ENCODE measurements at places on chromosomes 5 and 9.

DNA sequence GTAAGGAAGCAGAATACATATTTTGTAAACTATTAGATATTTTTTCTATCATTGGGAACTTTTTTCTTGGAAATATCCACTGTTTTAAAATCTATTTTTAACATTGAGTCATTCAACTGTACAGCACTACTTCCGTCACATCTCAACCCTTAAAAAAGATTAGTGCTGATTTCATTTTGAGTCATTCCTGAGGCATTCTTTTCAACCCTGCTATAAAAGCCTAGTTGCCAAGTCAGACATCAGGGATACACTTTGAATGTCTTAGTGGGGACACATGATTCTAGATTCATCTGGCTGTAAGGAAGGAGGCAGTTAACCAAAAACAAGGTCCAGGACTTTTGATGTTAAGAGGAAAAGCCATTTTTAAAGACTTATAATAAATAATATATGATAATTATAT is 160.9 kb downstream of the GIN1 start:
- DNase-seq, result no peak

GRCh38 chr5:2783223-2783622 is 31.7 kb upstream of the IRX2 start:
- no peak for DNase-seq

- no peak for DNase-seq
Measured at GRCh38 chr9:105647595-105648349, 14.5 kb upstream of the TAL2 start.

- DNase-seq, result no peak
Measured at GRCh38 chr5:120254385-120254784, 209.7 kb upstream of the PRR16 start.

GRCh38 chr5:9956725-9957124 is 293.0 kb downstream of the ATPSCKMT start:
- no peak for DNase-seq

DNA sequence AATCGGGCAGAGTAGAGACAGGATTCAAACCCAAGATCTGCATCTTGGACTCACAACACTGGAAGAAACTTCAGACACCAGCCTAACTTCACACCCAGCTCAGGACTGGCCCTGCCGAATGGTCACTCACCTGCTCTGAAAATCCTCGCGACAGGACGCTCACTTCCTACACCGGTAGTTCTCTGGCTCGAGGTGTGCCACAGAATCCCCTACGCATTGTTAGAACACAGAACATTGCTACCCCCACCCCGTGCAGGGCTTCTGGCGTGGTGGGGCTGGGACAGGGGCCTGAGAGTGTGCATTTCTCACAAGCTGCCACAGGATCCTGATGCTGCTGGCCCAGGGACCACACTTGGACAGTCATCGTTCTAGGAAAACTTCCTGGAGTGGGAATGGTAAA is 12.1 kb downstream of the KCNMB1 start:
- DNase-seq, result no peak

- DNase-seq, result no peak
Measured at GRCh38 chr9:37262410-37262809, 142.0 kb downstream of the ZCCHC7 start.

DNA sequence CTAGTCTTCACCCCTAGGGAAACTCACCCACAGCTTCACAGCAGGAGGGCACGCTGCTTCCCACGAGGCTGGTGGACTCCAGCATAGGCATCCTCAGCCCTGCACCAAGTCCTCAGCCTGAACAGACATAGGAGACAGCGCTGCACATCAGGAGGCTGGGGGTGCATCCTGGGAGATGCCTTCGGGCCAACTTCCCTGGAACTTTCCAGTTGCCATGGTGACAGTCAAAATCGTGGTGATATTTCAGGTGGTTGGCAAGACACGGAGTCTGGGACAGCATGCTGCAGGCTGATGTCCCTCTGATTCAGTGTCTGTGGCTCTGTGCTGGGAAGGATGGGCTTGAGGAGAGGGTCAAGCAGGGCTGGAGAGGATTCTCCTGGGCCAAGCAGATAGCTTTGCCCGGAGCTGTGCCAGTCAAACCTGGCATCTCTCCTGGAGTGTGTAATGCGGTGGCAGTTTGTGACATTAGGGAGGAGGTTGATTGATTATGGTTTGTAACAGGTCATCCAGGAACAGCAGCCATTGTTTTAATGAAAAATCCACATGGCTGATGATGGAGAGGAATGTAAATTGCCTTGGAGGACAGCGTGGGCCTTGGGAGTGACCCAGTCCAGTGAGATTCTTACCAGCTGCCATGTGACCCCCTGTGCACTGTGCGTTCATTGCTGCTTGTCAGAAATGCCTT is 35.6 kb upstream of the SEMA4D start:
- DNase-seq, result no peak

DNA sequence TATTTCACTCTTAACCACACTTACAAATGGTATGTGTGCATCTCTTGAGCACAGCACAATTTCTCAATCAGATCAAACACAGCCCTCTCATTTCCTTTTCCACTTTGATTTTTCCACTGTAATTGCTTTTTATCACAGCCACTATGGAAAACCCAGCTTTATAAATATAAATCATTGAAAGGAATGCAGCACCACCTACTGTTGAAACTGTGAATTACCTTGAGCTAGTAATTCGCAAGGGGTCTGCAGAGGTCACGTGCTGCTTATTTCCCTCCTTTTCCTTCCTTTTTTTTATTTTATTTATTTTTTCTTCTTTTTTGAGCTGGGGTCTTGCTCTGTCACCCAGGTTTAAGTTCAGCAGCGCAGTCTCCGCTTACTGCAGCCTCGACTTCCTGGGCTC is 76.9 kb downstream of the CDH6 start:
- DNase-seq, result no peak

DNA sequence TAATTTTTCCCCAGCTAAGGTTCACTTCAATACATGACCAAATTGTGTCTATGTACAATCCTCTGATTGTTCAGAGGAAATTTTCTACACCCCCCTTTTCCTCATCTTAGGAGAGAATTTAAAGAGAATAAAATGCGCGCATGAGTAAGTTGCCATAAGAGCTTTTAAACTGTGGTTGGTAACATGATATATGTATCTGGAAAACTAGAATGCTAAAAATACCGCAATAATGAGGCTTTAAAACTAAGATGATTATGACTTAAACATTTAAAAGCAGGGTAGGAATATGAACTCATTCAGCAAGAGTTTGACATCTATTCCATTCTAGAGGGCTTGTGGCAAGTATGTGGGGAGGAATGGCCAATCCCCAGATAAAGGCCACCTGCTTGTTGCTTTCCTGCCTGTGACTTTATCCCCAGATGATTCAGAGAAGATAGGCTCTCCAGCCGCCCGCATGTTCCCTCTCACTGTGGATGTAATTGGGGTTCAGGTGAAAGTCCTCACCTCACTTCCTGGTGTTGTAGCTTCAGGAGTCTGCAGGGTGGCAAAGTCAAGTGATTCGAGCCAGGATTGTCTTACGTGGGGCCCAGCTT is 26.5 kb upstream of the BASP1 start:
- DNase-seq, result no peak

DNA sequence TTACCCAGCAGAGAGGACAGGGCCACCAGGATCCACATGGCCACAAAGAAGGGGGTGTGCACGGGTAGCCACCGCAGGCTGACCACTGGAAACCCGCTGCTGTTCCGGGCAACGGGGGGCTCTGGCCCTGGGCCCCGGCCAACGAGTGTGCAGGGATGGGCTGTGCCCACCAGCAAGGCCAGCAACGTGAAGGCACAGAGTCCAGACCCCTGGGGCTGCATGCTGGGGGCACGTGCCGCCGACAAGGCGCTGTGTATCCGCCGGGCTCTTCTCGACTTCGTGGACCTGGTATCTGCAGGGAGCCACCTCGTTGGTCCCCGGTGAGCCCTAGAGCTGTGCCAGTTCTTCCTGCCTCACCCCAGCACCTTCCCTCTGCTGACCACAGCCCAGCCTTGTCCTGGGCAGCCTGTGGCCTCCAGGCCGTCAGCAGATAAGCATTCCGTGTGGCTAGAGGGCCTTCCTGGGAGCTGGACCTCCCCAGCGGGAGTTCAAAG is 42.2 kb upstream of the CEP72 start:
- DNase-seq, result no peak

DNA sequence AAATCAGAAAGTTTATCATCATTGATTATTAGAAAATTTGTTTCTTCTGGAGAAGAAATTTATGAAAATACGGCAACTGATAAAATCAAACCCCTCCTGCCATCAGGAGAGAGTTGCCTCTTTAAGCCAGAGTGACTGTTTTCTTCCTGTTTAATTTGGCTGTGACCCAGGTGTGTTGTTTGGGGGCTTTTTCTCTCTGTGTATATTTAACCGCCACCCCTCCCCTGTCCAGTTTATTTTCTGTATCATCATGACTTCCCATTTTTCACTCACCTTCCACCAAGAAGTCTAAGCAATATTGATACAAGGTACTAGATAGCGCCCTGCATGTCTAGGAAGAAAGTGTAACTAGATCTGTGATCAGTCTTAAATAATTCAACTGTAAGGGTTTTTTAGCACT is 50.1 kb downstream of the FAM78A start:
- DNase-seq, result no peak

DNA sequence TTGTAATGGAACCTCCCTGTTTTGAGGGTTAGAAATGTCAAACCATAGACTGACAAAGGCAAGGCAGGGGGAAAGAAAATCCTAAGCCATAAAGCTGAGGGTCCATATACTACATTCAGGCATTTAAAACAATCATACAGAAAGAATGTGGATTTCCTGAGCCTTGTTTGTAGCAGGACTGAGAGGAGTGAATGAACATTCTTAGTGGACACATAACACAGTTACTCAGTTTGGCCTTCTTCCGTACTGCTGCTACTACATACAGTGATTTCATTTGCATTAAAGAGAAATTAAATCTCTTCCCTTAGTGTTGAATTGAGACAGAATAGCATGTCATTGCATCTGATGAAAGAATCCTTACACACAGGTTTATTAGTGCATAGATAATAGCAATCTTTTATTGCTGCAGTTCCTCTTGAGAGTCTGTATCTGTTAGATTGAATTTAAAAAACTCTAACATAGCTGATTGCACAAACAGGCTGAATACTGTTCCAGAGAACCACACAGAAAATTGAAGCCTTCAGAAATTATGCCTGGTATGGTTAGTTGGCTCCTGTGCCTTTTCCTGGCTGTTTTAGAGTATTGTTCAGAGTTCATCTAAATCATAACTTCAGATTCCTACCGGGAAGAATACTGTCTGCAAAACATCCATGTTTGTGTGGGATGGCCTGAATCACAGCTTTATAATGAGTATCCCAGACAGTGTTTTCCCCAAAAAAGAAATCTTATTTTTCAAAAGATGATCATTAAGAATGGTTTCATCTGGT is 2.0 kb upstream of the MTX3 start:
- DNase-seq, result no peak

- DNase-seq, result peak; percentile 16
Measured at GRCh38 chr9:72592502-72593403, 71.3 kb downstream of the TMC1 start.

DNA sequence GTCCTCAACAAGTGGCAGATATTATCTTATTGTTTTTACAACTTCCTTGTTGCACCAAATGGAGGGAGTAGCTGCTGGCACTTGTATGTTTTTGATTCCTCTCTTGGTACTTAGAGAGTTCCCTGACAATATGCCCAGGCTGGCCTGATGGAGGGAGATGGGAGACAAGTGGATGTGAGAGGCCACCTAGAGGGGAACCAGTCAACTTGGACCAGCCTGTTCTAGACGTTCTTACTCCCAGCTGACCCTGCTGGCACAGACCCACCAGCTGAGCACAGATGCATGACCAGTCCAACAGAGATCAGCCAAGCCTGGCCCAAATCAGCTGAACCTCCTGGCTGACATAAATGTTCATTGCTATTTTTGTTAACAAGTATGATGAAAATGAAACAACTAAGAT is 60.9 kb upstream of the GDNF start:
- no peak for DNase-seq

GRCh38 chr5:142578161-142578830 is 107.6 kb downstream of the FGF1 start:
- no peak for DNase-seq

- no peak for DNase-seq
Measured at GRCh38 chr5:148491793-148492184, 108.0 kb downstream of the FBXO38 start.

GRCh38 chr9:122192261-122192875 is 32.7 kb downstream of the MORN5 start:
- no peak for DNase-seq

- DNase-seq, result no peak
Measured at GRCh38 chr9:122860319-122861142, 32.1 kb upstream of the PDCL start.

DNA sequence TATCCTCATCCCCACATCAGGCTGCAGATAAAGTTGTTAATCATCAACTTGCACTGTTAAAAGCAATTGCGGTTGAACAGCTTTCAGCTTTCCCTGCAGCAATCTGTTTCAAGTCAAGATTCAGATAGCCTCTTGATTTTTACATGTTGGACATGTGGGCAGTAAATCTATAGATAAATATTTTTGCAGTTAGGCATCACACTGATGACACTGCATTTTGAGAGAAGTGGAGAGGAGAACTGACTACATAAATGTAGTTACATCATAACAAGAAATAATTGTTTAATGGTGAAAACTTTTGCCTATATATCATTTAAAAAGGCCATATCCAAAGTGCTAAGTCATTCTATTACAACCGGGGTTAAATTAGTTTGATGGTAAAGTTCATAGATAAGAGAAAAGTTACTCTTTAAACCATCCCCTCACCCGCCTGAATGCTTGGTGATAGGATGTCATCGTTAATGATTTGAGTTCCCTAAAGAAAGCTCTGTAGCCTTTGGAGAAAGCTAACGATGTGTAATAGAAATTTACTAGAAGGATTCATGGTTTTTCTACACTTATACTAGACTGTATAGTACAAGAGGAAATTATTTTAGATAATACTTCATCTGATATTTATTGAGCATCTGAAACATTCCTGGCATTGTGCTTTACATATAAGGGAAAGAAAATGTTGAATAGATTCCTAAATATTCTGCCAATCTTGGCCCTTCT is 30.8 kb upstream of the ALDH1A1 start:
- no peak for DNase-seq

GRCh38 chr5:150672237-150672883 is 11.3 kb downstream of the MYOZ3 start:
- DNase-seq, result peak; percentile 24

- no peak for DNase-seq
Measured at GRCh38 chr5:151612689-151613427, 21.7 kb upstream of the FAT2 start.

GRCh38 chr5:178520851-178521250 is 69.3 kb downstream of the COL23A1 start:
- no peak for DNase-seq

DNA sequence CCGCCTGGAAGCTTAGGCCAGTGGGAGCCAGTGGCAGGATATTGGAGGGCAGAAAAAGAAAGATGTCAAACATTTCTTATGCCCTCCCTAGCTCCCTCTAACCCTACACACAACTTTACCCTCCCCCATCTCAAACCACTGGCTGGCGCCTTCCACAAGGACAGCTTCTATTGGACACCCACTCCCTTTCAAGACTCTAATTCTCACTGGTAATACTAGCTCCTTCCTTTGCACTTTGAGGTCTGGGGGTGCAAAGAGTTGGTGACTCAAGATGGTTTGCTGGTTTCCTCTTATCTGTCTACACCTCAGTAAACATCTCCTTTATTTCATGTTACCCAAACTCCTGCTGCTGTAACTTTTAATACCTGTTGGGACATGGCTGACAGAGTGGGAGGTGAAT is 11.6 kb upstream of the ITGA1 start:
- peak; percentile 52 for DNase-seq
